ENCODE measurements at places on chromosomes 6 and 20.

DNA sequence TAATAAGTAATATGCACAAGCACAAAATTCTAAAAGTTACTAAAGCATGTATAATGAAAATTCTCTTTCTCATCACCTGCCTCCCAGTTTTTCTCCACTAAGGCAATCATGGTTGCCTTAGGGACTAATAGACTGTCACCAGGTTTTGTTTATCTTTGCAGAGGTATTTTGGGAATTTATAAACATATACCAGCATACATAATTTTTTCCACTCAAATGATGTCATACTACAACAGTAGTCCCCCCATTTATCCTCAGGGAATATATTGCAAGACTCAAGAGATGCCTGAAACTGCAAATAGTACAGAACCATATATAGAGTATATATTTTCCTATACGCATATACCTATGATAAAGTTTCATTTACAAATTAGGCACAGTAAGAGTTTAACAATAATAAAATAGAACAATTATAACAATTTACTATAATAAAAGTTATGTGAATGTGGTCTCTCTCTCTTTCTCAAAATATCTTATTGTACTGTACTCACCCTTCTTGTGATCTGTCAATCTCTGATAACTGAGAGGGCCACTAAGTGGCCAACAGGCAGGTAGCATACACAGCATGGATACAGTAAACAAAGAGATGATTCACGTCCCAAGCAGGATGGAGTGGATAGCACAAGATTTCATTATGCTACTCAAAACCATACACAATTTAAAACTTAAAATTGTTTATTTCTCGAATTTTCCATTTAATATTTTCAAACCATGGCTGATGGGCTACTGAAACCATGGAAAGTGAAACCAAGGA is 19.7 kb downstream of the RBL1 start:
- no peak for DNase-seq

- no peak for DNase-seq
Measured at GRCh38 chr20:63585616-63586565, 11.9 kb upstream of the HELZ2 start.

DNA sequence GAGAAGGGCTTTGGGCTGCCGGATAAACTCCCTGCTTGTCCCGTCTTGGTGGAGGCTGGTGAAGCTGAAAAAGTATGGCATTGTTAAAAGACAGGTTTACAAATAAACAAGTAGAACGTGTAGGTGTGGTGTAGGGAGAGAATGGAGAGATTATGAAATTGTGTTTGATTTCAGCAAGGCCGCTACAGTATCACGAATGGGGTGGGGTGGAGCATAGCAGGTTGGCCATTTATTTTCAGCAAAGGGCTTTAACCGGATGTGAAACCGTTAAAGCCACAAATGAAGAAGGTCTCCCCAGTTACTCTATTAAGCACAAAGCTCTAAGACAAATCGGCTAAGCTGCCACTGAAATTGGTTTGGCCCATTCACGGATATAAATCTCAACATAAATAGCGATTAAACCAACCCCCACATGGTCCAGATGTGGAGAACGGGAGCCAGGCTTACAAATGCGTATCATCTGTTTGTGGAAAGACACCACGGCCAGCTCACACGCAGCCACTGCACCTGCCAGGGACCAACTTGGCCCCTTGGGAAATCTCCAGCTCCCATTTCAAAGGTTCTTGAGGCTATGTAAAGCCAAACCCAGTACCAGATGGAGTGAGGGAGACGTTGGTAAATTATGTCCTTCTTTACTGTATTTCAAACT is 94.0 kb downstream of the ZMYND8 start:
- no peak for DNase-seq

DNA sequence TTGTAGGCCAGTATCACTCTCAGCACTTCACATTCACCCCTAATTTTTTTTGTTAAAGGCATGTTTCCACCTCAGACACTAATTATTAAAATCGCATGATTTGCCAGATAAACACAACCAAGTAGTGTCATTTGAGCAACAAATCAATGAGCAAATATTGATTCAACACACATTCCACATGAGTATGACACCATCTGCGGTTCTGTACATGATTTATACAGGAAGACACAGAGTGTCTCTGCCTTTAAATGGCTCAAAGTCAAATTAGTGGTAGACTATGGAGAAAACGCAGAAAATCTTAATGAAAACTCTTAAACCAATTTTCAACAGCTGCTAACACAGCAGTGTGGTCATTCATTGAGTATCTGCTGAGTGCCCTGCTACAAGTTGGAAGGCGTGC is 300.2 kb downstream of the SOX4 start:
- no peak for DNase-seq

GRCh38 chr20:1907586-1907985 is 12.4 kb downstream of the SIRPA start:
- DNase-seq: no peak

GRCh38 chr6:73043446-73043845 is 181.8 kb downstream of the KHDC1L start:
- no peak for DNase-seq

GRCh38 chr6:139860203-139860602 is 485.8 kb upstream of the CITED2 start:
- DNase-seq: no peak

DNA sequence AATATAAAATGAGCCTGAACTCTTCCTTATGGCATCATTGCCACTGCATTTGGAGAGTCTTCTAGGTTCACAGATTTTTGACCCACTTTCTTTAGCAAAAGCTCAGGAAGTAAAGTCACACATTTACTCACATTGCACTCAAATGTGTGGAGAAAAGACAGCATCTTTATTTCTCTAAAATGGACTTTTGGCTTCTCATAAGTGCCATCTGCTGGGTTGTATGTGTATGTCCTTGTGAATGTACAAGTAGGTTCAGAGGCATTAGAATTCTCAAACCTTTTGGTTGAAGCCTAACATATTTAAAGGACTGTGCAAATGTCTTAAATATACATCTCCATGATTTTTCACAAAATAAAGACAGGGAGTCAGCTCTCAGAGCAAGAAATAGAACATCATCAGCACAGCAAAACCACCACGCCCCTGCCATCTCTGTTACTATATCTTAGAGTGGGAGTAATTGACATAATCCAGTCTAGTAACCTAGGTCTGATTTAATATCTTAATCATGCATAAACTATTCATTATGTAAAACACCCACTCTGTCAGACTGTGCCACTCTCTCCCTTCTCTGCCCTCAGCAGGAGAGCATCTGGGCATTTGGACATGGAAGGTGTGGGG is 42.2 kb upstream of the SPTLC3 start:
- DNase-seq: no peak

- peak; percentile 45 for DNase-seq
Measured at GRCh38 chr20:36070451-36070850, 84.1 kb upstream of the EPB41L1 start.

DNA sequence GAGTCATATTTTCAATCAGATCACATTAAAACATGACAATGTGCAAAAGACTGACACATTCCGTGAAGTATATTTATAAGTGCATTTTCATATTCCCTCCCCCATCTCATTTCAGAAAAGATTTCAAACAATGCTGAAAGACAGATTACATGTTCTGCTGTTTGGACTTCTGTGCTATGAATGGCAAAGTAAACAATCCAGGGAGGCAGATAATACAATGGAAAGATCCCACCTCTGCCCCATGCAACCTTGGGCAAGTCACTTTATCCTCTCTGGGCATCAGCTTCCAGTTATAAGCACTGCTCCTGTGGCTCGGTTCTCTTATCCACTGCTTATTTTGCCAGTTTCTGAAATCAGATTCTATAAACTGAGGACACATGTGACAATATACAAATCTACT is 110.2 kb downstream of the RCAN2 start:
- no peak for DNase-seq

- DNase-seq: no peak
Measured at GRCh38 chr6:70717038-70717801, 49.5 kb downstream of the SMAP1 start.

DNA sequence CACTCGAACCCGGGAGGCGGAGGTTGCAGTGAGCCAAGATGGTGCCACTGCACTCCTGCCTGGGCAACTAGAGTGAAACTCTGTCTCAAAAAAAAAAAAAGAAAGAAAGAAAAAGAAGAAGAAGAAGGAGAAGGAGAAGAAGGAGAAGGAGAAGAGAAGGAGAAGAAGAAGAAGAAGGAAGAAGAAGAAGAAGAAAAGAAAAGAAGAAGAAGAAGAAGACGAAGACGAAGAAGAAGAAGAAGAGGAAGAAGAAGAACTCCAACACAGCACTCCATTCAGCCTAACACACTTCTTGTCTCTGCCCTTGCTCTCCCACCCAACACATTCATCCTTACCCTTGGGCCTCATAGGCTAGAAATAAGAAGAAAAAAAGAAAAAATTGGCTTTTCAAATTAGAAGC is 6.9 kb downstream of the ZFP57 start:
- DNase-seq: no peak

DNA sequence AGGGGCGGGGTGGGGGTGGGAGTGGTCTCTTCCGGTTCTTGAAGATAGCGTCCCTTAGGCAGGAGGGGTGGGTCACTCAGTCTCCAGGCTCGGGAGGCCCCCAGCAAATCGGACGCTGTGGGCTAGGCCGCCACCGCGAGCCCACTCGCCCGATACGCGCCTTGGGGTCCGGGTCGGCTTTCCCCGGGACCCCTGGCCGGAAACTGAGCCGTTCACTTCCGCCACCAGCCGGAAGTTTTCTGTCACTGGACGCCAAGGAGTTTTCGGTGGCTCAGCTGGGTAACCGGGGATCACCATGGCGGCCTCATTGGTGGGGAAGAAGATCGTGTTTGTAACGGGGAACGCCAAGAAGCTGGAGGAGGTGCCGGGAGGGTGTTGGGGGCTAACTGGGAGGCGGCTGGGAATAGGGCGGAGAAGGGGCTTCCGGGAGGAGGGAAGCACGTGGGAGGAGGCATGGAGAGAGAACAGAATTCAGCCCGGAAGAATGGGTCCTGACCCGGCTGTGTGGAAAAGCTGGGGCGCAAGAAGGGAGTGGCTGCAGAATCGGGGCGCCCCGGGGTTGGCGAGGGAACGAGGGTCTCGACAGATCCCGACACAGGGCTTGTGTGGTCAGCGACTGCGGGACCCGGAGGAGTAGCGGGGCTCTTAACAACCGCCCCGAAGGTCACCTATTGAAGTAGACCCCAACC is at the start of gene ITPA:
ITPA (plus strand) TSS at position 242 of the 689 bp plus-strand sequence; CDS start at position 296, 54 bp downstream.
- DNase-seq: peak; percentile 47

DNA sequence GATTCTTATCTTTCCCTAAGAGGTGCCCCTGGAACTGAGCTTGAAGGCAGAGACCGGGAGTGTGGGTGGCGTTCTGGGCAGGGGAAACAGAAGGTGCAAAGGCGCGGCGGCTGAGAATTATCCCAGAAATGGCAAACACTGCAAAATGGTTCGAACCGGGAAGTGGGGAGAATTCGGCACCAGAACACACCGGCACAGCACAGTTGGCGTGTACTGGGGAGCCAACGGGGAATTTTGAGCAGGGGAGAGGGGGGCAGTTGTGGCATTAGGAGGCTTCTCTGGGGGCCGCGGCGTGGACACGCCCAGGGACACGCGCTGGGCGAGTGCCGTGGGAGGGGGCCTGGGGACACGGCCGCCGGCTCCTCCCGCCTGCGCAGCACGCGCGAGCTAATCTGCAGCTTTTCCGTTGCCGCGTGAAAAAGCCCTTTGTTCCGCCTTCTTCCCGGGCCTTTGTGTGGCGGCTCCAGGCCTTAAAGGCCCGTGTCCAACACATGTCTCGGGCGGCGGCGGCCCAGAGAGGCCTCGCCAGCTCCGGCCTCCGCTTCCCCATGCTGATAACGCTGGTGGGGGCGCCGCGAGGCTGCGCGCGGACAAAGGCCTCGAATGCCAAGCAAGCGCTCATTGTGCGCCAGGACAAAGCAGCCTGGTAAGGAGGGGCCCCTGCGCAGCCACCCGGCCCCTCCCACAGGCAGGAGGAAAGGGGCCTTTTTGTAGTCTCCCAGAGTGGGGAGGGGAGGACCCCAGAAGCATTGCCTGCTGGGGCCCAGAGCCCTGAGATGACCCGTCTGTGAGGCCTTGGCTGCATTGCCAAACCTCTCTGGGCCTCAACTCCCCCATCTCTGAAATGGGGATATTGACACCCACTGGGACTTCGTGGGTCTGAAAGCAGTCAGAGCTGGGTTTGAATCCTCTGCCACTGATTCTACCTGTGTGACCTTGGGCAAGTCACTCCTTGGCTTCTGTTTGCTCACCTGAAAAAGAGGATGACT is 82.8 kb downstream of the CD40 start:
- peak; percentile 55 for DNase-seq

All from C1 segment of cervical spinal cord (tissue), 14 donors.